ENCODE measurements at places on chromosomes 4 and X. TPM values are rescaled to one million over a fixed set of nuclear protein-coding genes. Genes with fewer than 3 reads are reported as not detected.
A peak's percentile ranks its signal among the peaks of the same experiment; 100 is the strongest.

Gene XAGE1A
- total RNA-seq, result not detected

Gene PNMA6A
- total RNA-seq, result 0.53 TPM

DNA sequence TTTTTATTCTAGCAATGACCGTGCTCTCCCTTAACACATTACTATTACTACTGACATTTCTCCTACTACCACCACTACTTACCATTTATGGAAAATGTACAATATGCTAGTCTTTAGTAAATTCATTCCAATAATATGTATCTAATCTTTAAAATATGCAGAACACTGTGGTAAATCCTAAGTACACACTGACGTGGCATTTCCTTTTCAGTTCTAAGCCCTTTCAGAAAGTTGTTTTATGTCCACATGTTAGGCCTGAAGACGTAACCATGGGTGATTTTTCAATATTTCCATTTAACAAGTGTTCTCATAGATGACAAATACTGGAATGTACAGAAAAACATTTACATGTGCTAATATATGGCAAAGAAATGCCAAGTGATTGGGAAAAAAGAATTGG lies 268.6 kb upstream of the SLIT2 start:
- peak; percentile 98 for DNase-seq

DNA sequence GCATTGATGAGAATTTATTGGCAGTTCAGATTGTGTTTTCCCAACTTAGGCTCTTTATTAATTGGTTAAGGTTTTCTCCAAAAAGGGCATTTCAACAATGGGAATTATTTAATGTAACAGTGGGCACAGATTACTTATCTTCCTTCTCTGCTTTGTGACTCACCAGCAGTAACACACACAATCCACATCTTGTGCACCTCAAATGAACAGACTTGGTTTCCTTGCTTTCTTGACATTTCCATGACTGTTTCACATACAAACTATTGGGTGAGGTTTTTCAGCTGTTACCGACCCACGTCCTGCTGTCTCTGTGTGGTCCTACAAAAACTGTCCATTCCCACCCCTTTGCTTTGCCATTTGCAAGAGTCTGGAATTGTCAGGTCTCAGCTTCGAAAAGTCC lies 38.1 kb downstream of the CCNI start:
- no peak for DNase-seq

- DNase-seq, result no peak
Measured at GRCh38 chrX:112768563-112768962, 72.1 kb downstream of the AMOT start.

DNA sequence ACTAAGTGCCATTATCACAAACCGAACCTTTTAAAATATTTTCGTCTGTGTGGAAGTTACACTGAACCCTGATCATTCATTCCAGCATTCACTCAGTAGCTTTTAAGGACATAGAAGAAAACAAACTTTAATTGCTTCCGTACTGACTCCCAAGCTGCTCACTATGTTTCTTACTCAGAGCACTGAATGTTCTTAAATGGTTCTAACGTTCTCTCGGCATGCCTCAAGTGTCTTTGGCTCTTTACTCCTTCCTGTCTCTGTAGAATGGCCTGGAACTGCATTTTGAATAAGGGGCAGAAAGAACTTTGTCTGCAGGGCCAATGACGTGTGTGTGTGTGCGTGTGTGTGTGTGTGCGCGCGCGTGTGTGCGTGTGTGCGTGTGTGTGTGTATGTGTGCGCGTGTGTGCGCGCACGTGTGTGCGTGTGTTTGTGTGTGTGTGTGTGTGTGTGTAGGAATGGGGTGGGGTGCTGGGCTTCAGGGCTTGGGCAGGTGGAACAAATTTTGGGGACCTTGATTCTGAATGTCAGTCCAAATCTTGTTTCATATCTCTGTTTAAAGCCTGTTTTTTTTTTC lies 50.5 kb upstream of the PAQR3 start:
- no peak for DNase-seq
